Prostate gland (tissue), 2 donors: ENCODE measurements at places on chromosomes 6 and 20. TPM values are rescaled to one million over a fixed set of nuclear protein-coding genes. Genes with fewer than 3 reads are reported as not detected.

DNA sequence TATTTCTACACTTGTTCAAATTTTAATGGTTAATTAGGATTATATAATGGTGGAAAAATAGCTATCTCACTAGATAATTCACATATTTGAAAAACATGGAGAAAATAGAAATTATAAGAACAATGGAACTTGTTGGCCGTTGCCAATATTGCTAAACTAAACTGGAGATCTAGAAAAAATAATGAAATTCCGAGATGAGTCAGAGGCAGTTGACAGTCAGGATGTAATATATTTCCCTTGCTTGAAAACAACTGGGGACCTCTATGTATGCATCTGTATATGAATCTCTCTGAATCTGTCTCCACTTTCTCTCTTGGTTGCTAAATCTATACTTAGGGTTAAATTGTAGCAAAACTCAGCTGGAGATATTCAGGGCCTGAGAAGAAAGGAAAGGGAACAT, 1108.2 kb upstream of the GJE1 start:
- no peak for DNase-seq

DNA sequence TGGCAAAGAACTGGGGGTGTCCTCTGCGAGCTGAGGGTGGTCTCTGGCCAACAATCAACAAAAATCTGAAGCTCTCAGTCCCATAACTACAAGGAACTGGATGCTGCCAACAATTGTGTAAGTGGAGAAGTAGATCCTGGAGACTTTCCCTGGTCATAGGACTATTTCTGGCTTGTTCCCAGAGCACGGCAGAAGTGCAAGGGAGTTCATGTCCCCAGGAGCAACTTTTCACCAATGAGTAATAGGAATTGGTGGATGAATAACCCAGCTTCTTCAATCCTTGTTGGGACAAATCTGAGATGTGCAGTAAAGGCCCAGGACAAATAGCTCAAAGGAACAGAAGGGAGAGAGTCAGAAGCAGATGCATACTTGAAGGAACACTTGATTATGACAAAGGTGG, 95.5 kb downstream of the QRSL1 start:
- no peak for DNase-seq

GRCh38 chr6:97437087-97437486, 154.1 kb upstream of the MMS22L start:
- DNase-seq: no peak

Gene CST4
- total RNA-seq: 7.9 TPM

DNA sequence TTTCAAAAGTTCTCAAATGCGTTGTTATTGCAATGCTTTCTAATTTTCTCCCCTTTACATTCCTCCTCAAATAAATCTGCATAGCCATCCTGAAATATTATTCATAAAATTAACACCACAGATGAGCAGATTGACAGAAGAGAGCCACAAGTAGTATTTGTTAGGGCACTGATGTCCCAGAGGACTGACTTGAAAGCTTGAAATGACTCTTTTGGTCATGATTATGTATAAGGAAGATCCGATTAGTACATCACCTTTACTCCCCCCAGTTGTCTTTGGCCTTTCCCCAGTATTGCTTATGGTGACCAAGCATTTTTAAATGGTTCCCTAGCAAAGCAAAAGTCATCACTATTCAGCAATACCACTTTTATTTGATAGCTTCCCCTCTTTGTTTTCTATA, 187.6 kb downstream of the ADAT2 start:
- no peak for DNase-seq

Gene PSMB9
- total RNA-seq: 27.7 TPM
